ENCODE measurements at places on chromosomes 16 and 17. TPM values are rescaled to one million over a fixed set of nuclear protein-coding genes. Genes with fewer than 3 reads are reported as not detected.

The ABCA8 gene
- total RNA-seq = 383 TPM

- DNase-seq = no peak
Measured at GRCh38 chr17:33242375-33243124, 50.5 kb downstream of the ASIC2 start.

The P2RX5 gene
- total RNA-seq = 1.8 TPM

The SRP68 gene
- 65.1 TPM for total RNA-seq

DNA sequence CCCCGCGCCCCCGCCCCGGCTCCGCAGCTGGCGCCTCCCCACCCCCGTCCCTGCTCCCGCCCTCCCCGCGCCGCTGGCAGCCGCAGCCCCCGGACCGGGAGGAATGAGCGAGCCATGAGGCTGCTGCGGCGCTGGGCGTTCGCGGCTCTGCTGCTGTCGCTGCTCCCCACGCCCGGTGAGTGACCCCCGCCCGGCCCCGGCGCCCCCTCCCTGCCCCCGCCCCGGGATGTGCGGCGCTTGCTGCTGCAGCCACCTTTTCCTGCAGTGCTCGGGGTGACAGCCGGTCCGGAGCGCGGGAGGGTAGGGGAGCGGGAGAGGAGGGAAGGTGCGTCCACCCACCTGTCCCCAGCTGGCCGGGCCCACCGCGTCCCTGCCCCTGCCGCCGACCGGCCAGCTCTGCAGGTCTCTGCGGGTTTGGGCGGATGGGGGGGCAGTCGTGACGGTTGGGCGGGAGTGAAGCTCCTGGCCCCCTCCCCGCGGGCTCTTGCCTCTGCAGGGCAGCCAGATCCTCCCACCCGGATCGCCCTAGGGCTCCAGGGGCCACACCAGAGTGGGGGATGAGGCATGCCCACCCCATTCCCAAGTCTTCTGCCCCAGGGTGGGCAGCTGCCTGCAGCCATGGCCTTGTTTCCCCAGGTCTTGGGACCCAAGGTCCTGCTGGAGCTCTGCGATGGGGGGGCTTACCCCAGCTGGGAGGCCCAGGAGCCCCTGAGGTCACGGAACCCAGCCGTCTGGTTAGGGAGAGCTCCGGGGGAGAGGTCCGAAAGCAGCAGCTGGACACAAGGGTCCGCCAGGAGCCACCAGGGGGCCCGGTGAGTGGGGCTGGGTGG is 513 bp downstream of the ADAM11 start:
- DNase-seq = no peak

- DNase-seq = no peak
Measured at GRCh38 chr17:2952174-2952845, 111.1 kb downstream of the OR1D5 start.

GRCh38 chr17:55521186-55521585 is 9.9 kb upstream of the SMIM36 start:
- DNase-seq = no peak

GRCh38 chr17:6711681-6712057 is 1.5 kb downstream of the SLC13A5 start:
- DNase-seq = no peak

GRCh38 chr17:34663714-34664113 is 84.3 kb downstream of the TMEM132E start:
- no peak for DNase-seq

DNA sequence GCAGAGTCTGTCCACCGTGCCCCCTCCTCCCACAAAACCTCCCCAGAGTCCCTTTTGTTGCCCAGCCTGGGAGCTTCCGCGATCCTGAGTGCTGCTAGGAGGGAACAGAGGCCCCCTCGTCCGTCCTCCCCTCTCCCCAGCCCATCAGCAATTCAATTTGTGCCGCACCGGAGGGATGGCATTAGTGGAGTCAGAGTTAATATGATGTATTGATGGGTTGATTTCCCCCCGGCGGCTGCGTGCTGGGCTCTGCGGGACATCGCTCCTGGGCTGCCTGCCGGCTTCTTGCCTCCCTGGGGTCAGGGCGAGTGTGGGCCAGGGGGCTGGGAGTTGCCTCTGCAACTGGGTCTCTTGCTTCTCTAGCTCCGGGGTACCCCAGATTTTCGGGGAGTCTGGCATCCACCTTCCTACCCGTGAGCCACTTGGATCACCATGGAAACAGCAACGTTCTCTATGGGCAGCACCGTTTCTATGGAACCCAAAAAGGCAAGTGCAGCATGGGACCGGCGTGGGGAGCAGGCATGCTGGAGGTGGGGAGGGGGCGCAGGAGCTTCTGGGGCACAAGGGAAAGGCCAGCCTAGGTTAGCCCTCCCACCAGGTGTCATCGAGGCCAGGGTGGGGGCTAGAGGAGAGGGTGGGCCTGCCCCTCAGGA is 42.9 kb downstream of the BAHCC1 start:
- DNase-seq = no peak

The NR1D1 gene
- total RNA-seq = 69.8 TPM

DNA sequence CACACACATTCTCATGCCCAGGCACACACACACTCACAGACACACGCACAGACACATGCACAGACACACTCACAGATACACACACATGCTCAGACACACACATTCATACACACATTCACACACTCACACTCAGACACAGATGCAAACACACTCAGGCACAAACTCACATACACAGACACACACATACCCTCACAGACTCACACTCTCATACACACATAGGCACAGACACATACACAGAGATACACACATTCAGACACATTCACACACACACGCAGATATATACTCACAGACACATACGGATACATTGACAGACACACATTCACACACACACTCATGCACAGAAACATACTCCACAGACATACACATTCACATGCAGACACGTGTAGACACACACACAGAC is 89.6 kb downstream of the RBFOX3 start:
- DNase-seq = no peak

DNA sequence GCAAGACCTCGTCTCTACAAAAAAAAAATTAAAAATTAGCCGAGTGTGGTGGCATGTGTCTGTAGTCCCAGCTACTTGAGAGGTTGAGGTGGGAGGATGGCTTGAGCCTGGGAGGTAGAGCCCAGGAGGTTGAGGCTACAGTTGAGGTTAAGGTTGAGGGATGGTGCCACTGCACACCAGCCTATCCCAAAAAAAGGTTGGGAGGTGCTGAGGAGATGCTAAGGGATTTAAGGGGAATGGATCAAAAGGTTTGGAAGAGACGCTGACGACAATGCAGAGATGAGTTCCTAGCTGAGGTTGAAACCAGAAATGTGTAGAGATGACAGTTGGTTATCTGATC is 4.7 kb upstream of the NSMCE1 start:
- no peak for DNase-seq

- peak; percentile 53 for DNase-seq
Measured at GRCh38 chr16:48526058-48526957, 83.7 kb downstream of the N4BP1 start.

Data from sciatic nerve (tissue), 2 donors.